T-helper 2 cell treated with Interferon-gamma antibody and Interleukin-4, amounts not matched to agents 100 ng/mL and 5 ng/mL, for 36 hours (primary cell): ENCODE measurements at places on chromosomes 16 and 17. TPM values are rescaled to one million over a fixed set of nuclear protein-coding genes. Genes with fewer than 3 reads are reported as not detected.

LGALS3BP gene
- total RNA-seq = 140 and 147 TPM in 2 replicates

TBX4 gene
- total RNA-seq = not detected in 2 replicates

ELMO3 gene
- 7.4 and 8.2 TPM in 2 replicates for total RNA-seq

TBC1D26 gene
- total RNA-seq = not detected in 2 replicates

FOXL1 gene
- not detected in 2 replicates for total RNA-seq

SMTNL2 gene
- total RNA-seq = not detected in 2 replicates

ADAP2 gene
- total RNA-seq = 0.91 and 1.3 TPM in 2 replicates

RASD1 gene
- 0.80 and 0.82 TPM in 2 replicates for total RNA-seq

AOC3 gene
- 0.70 and 1.1 TPM in 2 replicates for total RNA-seq

ZNF594 gene
- 8.6 and 10.5 TPM in 2 replicates for total RNA-seq

LRRC75A gene
- total RNA-seq = 1.4 and 1.8 TPM in 2 replicates

ITGAE gene
- 34.5 TPM in 2 replicates for total RNA-seq

PFN1 gene
- total RNA-seq = 2,499 and 2,527 TPM in 2 replicates

ALDH3A1 gene
- total RNA-seq = not detected in 2 replicates

RSL1D1 gene
- 195 and 198 TPM in 2 replicates for total RNA-seq

NATD1 gene
- 1.0 and 1.1 TPM in 2 replicates for total RNA-seq

SYT17 gene
- total RNA-seq = not detected in 2 replicates

ARL16 gene
- 28.9 and 31.6 TPM in 2 replicates for total RNA-seq

CHST4 gene
- not detected in 2 replicates for total RNA-seq
